ENCODE measurements at places on chromosomes 3 and 15.

GRCh38 chr3:48241796-48242455 is 1.0 kb downstream of the ZNF589 start:
- DNase-seq, result no peak

GRCh38 chr15:48283396-48284145 is 47.7 kb upstream of the DUT start:
- no peak for DNase-seq

GRCh38 chr15:48345516-48345915 is 14.3 kb downstream of the DUT start:
- DNase-seq, result no peak

GRCh38 chr15:76084256-76084655 is 24.5 kb downstream of the TMEM266 start:
- no peak for DNase-seq

DNA sequence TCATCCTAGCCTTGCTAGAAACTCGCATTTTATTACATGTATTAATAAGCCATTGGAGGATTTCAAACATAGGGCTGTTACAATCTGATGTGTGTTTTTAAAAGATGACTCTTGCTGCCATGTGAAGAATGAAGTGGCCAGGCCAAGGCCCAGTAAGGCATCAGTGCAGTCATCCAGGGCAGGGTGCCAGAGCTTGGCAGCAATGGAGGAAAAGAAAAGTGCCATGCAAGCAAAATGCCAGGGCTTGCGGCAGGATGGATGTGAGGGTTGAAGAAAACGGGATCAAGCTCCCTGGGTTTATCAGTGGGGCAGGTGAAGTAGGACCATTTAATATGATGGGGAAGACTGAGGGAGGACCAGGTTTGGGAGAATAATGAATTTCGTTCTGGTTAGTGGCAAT is 183.6 kb downstream of the MINAR1 start:
- peak; percentile 16 for DNase-seq

- no peak for DNase-seq
Measured at GRCh38 chr15:60735559-60736047, 256.7 kb upstream of the ICE2 start.

- no peak for DNase-seq
Measured at GRCh38 chr3:145209561-145209960, 951.4 kb downstream of the PLOD2 start.

DNA sequence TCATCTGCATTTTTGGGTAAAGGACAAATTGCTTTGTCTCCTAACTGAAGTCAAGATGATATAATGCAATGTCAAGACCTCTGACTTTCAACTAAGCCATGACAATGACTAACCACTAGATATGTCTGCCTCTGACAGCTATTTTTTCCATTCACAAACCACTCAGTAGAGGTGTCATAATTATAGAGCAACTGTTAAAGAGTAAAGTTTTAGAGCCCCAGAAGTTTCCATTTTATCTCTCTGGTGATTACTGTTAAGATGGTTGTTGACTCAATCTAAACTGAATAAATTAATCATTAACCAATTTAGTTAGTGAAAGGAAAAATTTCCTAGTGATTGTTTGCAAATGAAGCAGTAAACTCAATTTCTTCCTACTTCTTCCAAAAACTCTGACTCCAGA is 779.9 kb downstream of the GRM7 start:
- no peak for DNase-seq

GRCh38 chr3:122754929-122755328 is 38.7 kb downstream of the HSPBAP1 start:
- no peak for DNase-seq

GRCh38 chr3:4939276-4939675 is 40.0 kb upstream of the BHLHE40 start:
- no peak for DNase-seq

- DNase-seq, result no peak
Measured at GRCh38 chr3:100682854-100683760, 26.2 kb upstream of the TFG start.

GRCh38 chr3:160758929-160759577 is 3.0 kb downstream of the PPM1L start:
- no peak for DNase-seq

GRCh38 chr3:171809611-171809860 is 747 bp downstream of the PLD1 start:
- DNase-seq, result no peak

GRCh38 chr3:105715372-105715771 is 153.4 kb downstream of the CBLB start:
- DNase-seq, result no peak

DNA sequence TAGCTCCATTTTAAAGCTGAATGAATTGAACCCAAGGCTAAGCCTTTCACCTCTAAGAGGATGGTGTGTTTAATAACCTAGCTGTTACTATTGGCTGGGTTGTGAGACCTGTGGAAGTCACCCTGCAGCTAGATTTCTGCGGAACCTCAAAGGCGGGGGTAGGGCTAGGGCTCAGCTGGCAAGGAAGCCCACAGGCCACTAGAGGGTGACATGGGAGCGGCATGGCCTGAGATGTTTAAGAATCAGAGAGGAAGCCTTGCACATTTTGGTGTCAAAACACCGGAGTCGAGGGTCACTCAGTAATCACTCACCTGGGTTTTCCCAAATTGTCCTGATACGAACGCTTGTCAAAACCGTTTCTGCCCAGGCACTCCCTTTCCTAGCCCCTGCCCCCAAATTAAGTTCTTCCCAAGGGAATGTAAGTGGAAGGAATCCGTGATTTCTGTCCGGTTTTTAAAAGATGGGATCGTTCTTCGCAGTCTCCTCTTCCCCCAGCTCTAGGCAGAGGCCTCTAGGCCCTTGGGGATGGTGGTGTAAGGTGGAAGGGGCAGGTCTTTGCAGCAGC is 3.8 kb upstream of the ACAD9 start:
- DNase-seq, result peak; percentile 26

DNA sequence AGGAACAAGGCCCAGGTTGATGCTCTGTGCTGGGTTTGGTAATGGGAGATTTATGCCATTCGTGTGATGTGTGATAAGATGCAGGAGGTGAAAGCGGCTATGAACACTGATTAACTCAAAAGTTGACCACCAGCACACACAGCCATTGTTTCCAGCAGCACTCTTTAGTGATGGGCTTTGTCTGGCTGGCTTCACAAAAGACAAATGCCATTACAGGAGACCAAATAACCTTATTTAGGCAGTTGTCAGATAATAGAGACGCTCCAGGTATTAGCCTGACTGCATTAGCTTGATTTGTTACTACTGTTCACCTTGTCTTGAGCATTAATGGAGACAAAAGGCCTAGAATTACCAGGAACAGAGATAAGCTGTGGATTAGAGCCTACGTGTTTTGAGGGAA is 5.1 kb downstream of the HESX1 start:
- no peak for DNase-seq

DNA sequence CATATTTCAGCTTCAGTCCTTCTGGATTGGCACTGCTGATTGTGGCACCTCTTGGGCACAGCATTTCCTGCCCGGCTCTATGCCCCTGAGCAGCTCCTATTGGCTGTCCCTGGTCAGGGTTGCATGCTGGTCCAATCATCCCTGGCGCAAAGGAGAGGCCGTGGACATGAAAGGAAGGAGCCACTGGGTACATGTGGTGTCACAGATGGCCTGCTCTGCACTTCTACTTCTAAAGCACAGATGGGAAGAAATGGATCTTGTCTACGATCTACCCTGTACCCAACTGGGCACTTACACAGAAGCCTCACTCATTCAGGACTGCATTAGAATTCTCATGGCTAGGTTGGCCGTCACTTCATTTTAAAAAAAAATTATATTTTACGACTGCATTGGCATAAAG is 232.5 kb downstream of the SHQ1 start:
- DNase-seq, result no peak

- no peak for DNase-seq
Measured at GRCh38 chr3:8596321-8597218, 48.0 kb downstream of the SSUH2 start.

- no peak for DNase-seq
Measured at GRCh38 chr3:159650726-159651125, 337.9 kb upstream of the IL12A start.

GRCh38 chr3:60917141-60917540 is 334.1 kb downstream of the FHIT start:
- no peak for DNase-seq

GRCh38 chr3:170513642-170514041 is 72.2 kb downstream of the SLC7A14 start:
- DNase-seq, result peak; percentile 70

DNA sequence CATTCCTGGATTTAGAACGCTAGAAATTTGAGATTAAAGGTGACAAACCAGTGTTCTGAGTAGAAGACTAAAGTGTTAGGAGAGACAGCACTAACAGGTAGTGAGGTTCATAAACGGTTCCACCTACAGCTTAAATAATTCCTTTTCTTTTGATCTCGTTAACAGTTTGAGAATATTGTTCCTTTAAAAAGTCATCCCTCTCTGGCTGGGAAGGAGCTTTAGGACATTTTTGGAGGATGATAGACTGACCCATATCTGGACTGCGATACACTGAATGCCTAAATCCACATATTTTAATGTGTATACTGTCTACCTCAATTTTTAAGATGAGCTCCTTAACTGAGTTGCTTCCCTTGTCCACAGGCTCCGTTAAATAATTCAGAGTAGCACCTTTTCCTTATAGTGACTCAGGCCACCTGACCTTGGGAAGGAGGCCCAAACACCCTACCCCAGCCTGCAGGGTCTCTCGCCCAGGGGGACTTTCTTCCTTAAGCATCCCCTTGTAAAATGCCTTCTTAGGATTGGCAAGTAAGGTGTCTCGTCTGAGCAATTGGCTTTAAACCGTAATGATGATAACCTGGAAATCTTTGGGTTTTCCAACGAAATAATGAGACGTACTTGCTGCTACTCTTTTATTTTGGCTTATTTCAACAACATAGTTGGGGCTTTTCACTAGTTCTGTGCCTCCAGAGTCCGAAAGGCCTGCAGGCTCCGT is 3.3 kb downstream of the TRIM71 start:
- DNase-seq, result no peak

DNA sequence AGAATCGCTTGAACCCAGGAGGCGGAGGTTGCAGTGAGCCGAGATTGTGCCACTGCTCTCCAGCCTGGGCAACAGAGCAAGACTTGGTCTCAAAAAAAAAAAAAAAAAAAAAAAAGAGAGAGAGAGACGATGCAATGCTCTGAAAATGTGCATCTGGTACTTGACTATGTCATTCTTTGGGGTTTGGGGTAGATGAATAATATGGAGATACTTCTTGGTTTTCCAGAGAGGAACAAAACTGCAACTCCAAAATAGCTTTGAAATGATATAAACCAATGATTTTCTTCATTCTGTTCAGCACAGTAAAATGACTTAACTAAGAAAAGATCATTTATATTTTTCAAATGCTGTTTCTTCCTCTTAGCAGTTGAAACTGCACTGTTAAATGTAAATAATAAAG is 158.9 kb downstream of the ISL2 start:
- no peak for DNase-seq

GRCh38 chr3:194001-194400 is 2.6 kb upstream of the CHL1 start:
- no peak for DNase-seq

DNA sequence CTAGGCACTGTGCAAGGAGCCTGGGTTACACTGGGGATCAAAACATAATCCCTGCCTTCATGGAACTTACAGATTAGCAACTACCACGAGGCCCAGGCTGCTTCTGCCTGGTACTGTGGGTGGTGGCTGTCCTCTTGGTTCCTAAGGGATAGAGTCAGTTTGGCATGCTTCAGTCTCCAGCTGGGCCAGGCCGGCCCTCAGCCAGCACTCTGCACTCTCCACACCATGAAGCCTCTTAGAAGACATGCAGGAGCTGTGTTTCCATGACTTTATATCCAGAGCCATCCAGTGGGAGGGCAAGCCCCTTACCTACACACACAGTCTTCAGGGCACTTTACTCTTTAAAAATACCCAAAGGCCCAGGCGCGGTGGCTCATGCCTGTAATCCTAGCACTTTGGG is 54.4 kb downstream of the ATP1B3 start:
- DNase-seq, result no peak

GRCh38 chr3:46558184-46559043 is 7.7 kb downstream of the LRRC2 start:
- peak; percentile 68 for DNase-seq

GRCh38 chr3:119637679-119638477 is 22.5 kb downstream of the POPDC2 start:
- DNase-seq, result no peak

DNA sequence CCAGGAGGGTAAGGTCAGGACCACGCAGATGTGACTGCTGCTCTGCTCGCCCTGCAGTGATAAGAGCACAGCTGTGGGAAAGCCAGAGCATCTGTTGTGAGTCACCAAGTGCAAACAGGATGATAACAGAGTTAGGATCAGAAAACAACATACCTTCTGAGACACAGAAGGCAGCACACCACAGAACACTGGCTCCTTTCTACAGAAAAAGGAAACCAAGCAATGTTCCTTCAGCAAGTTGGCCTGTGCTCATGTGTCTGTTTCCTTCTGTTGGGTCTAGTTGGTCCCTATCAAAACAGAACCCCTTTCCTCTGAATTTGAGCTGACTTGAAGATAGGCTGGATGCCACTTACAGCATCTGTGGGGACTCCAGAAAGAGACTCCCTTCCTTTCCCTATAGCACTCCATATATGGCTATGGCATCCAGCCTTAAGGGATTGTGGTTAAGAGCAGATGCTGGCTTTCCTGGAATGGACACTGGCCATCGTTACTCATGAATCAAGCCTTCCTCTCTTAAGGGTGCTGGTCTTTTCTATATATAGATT is 440.7 kb upstream of the THBS1 start:
- no peak for DNase-seq

DNA sequence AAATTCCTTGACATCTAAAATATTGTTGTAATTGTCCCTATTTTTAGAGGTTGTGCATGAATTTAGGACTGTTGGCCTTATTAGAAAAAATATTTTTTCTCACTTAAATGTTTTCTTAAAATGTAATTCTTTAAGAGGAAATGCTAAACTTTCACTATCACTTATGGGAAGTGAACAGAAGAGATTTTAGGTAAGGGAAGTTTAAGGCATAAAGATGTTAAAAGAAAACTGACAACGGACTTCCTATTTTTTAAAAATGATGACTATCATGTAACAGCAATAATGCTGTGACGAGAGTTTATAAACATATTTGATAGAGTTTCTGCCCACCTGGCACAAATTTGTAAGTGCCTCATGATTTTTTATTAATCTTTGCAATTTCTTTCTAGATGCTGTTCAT is 3.1 kb downstream of the C3orf38 start:
- DNase-seq, result no peak

GRCh38 chr3:131728898-131729642 is 226.3 kb upstream of the MRPL3 start:
- DNase-seq, result no peak

DNA sequence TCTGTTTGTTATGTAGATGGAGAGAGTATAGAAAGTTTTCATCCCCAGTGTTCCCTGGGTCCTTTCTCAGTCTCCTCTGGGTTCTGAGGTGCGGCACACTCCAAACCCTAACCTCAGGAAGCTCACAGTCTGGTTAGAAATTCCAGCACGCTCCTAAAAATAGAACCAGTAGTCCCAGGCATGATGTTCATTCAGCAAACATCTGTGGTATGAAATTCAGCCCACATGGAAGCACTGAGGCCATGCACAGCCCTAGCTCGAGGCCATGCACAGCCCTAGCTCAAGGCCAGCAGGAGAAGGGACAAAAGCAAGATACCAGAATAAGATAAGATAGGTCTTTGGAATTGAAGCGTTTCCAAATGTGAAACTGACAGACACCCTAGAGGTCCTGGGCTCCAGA is 82.3 kb upstream of the OXTR start:
- no peak for DNase-seq

GRCh38 chr15:57255751-57256341 is 120.5 kb upstream of the CGNL1 start:
- DNase-seq, result no peak
